Activated gamma-delta T cell (primary cell): ENCODE measurements at places on chromosomes 7 and 10.

- DNase-seq = no peak
These were observed 48.8 kb upstream of the SMNDC1 start for GRCh38 chr10:110353244-110354119.

- DNase-seq = no peak
These were observed 101.2 kb upstream of the APBB1IP start for GRCh38 chr10:26336979-26337378.

GRCh38 chr7:86643561-86644281 is at the start of gene GRM3:
TSS of gene GRM3 (plus strand) at chr7:86643909. CDS start at chr7:86765146, 121,237 bp downstream.
- DNase-seq = no peak

DNA sequence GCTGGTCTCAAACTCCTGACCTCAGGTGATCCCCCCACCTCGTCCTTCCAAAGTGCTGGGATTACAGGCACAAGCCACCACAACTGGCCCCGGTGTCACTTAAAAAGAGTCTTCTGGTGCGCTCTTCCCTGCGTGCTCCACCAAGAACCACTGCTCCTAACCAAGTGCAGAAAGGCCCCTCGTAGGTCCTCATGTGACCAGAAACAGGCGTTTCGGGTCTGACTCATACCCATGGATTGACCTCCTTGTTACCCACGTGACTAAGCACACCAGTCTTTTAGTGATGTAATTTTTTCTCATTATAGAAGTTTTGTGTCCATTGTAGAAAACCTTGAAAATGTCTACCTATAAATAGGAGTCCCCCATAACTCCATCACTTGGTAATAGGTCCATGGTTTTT is 13.9 kb downstream of the FKBP6 start:
- DNase-seq = no peak

- DNase-seq = no peak
These were observed 8.3 kb downstream of the ANXA7 start for GRCh38 chr10:73405556-73405955.

- DNase-seq = no peak
These were observed 74.9 kb upstream of the PCBD1 start for GRCh38 chr10:70963271-70963670.

DNA sequence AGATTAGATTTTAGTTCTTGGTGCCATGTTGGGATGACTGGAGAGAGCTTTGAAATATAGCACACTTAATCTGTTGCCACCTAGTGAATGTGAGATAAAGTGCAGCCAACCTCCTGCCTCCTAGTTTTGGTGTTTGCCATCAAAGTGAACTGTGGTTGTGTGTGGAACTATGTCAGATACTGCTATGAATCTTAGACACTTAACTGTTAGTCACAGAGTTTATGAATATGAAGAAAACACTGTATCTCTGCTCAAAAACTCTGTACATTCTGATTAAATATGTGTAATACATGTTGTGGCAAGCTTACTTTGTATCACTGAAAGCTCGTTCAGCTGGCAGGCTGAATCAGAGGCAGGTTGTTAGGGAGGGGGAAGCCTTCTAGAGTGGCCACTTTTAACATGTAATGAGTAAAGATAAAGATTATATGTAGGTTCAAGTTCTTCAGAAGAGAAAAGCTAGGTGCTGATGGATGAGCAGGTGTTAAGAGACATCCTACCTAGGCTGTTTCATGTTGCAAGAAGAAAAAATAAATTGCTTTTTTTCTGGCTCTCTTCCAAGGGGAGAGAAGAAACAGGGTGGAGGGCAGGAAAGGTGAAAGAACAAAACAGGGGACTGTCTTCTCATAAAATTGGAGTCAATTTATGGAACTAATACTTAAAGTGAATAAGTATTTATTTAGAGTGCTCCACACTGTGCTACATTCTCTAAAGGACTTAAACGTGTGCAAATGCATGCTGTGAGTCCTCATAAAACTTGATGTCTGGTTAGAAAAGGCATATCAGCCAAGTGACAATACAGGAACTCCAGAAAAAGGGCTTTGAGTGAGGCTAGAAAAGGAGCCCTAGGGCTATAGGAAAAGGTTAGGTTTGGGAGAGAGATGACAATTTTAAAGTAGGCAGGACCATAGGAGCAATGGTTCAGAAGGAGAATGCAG is 14.1 kb upstream of the LAMB1 start:
- DNase-seq = no peak

GRCh38 chr7:115145512-115145911 is 223.6 kb downstream of the MDFIC start:
- DNase-seq = no peak

DNA sequence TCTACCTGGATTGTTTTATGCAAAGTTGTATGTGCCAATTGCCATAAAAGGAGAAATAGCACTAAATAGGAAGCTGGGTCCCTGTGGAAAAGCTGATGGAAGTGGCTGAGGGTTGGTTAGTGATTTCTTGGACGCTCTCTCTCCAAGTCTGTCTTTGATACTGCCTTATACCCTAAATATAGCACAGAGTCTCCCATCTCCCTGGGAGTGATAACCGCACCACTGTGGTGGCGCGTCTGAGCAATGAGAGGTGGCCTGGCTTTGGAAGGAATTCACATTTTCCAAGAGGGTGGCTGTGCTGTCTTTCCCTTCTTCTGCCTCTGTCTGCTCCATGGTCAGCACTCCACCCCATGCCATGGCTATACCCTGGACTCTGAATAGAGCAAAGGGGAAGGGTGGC is 31.2 kb downstream of the STMP1 start:
- DNase-seq = no peak

GRCh38 chr7:94314413-94315410 is 80.0 kb upstream of the COL1A2 start:
- DNase-seq = no peak
